Heart right ventricle (tissue), 16 donors: ENCODE measurements at places on chromosomes 12 and 14. TPM values are rescaled to one million over a fixed set of nuclear protein-coding genes. Genes with fewer than 3 reads are reported as not detected.

Gene HCAR1
- total RNA-seq = 0.09 TPM

- H3K27ac ChIP-seq = no peak overlapping the region
- H3K4me1 ChIP-seq = peaks cover 16% of the 10 kb centered on the region
- peak; percentile 61 for DNase-seq
- no peak overlapping the region for H3K4me3 ChIP-seq
These were observed 20.5 kb upstream of the ITPR2 start for GRCh38 chr12:26853303-26854030.

Gene IL31
- not detected for total RNA-seq

GRCh38 chr12:69000540-69001243 lies 67.7 kb upstream of the CPM start:
- no peak overlapping the region for H3K27ac ChIP-seq
- no peak for DNase-seq
- H3K4me1 ChIP-seq = no peaks in the 10 kb centered on the region
- H3K27me3 ChIP-seq = no peaks in the 10 kb centered on the region
- no peaks in the 10 kb centered on the region for H3K36me3 ChIP-seq
- no peak overlapping the region for H3K4me3 ChIP-seq

- no peak overlapping the region for H3K4me3 ChIP-seq
- H3K27ac ChIP-seq = no peak overlapping the region
- no peaks in the 10 kb centered on the region for H3K36me3 ChIP-seq
- H3K4me1 ChIP-seq = no peaks in the 10 kb centered on the region
- DNase-seq = no peak
These were observed 649.0 kb downstream of the TMTC2 start for GRCh38 chr12:83335748-83336147.

Gene SDSL
- 23.4 TPM for total RNA-seq

Gene PIGH
- total RNA-seq = 10.3 TPM

Gene GALC
- total RNA-seq = 13.5 TPM

- DNase-seq = peak; percentile 48
- H3K4me3 ChIP-seq = no peak overlapping the region
- H3K27me3 ChIP-seq = no peaks in the 10 kb centered on the region
- H3K4me1 ChIP-seq = no peaks in the 10 kb centered on the region
- H3K36me3 ChIP-seq = peaks cover 66% of the 10 kb centered on the region
- no peak overlapping the region for H3K27ac ChIP-seq
These were observed 51.5 kb downstream of the DCAF5 start for GRCh38 chr14:69101331-69101826.

DNA sequence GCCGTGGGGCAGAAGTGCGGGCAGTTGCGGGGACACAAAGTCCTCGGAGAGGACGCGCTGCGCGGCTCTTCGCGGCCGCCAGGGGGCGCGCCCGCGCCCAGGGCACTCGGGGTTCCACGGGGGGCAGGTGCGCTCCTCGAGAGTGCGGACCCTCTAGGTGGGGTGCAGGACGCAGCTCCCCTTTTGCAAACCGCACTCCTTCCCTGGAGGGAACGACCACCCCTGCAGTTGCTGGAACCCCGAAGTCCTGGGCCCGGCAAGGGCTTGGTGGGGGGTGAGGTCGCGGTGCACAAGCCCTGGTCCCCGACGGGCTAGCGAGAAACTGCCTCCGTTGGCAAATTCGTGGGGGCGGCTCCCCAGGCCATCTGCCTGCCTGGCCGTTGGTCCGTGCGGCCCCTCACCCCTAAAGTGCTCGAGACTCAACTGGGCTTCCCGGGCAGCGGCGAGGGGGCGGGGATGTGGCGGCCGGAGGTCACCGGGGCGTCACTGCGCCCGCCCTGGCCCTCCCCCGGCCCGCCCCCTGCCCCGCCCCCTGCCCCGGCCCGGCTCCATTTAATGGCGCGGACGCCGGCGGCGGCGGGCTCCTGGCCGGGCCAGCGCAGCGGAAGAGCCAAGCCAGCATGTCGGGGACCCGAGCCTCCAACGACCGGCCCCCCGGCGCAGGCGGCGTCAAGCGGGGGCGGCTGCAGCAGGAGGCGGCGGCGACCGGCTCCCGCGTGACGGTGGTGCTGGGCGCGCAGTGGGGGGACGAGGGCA lies at the start of gene ADSS1:
Gene ADSS1, plus strand, starts transcription at position 579 of the 756 bp plus-strand sequence. Its CDS starts 42 bp downstream, at position 621.
- H3K4me1 ChIP-seq = peaks cover 70% of the 10 kb centered on the region
- no peaks in the 10 kb centered on the region for H3K27me3 ChIP-seq
- H3K36me3 ChIP-seq = no peaks in the 10 kb centered on the region
- H3K4me3 ChIP-seq = peak within 1 kb of the TSS; percentile 70

DNA sequence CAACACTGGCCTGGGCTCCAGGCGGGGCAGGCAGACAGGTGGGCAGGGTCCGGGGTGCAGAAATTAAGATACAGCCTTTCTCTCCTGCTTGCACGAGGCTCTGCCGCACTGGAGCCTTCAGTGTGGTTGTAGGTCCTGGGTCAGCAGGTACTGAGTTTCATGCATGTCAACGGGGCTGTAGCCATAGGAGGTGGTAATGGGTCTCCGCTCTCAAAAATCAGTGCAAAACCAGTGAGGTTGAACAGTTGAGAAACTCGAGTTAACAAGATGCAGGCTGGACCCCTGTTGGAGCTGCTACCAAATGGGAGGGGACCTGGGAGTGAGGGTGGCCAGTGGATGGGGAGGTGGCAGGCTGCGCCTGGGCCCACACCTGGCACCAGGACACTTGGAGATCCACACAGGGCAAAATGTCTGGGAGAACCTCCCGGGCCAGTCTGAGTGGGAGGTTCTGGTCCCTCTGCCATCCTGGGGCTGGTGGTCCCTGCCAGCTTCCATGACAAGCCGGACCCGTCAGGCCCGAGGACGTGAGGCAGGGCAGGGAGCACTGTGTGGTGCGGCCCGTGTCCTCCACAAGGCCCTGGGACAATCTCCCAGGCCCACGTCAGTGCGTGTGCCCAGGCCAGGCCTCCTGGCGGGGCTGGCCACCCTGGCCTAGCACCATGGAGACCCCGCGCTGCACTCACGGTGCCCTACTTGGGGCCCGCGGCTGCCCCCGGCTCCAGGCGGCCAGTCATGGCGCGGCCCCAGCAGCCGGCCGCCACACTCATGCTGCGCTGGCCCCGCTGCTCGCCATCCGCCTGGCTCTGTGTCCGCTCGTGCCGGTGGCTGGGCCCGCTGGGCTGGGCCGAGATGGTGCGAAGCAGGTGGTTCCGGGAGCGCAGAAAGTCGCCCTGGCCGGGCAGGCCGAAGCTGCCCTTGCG lies 5.1 kb downstream of the ARL6IP4 start:
- peak overlapping the region; percentile 47 for H3K27ac ChIP-seq
- peaks cover 47% of the 10 kb centered on the region for H3K4me1 ChIP-seq
- H3K36me3 ChIP-seq = peaks cover 57% of the 10 kb centered on the region
- no peak overlapping the region for H3K4me3 ChIP-seq
- H3K27me3 ChIP-seq = no peaks in the 10 kb centered on the region

DNA sequence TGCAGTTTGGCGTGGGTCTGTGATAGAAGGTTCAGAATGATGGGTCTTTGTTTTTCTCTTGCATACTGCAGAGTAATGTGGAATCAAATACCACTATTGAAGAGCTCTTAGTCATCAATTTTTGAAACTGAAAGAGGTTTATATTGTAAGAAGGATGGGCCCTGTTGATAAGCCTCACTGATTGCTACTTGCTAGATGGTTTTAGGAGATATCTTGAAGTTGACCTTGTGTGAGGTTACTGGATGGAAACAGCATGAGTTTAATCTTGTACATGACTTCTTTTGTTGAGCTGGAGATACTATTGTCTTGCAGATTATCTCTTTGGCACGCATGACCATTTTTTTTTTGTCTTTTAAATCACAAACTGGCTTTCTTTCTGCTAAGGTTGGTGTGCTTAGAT lies 13.8 kb downstream of the BICD1 start:
- peaks cover 9% of the 10 kb centered on the region for H3K4me1 ChIP-seq
- no peaks in the 10 kb centered on the region for H3K36me3 ChIP-seq
- H3K27me3 ChIP-seq = no peaks in the 10 kb centered on the region
- H3K4me3 ChIP-seq = no peak overlapping the region

DNA sequence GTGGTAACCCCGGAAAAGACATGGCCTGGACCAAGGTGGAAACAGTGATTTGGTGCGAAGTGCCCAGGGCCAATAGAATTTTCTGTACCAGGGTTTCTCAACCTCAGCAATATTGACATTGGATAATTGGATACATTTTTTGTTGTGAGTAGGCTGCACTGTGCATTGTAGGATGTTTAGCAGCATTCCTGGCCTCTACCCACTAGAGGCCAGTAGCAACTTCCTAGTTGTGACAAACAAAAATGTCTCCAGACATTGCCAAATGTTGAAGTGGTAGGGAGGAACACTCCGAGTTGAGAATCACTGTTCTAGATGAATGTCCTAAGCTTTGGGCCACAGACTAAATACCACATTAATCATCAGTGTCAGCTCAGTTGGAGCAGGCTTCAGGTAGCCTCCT lies 6.2 kb upstream of the CGRRF1 start:
- no peaks in the 10 kb centered on the region for H3K36me3 ChIP-seq
- H3K4me3 ChIP-seq = no peak overlapping the region
- no peak overlapping the region for H3K27ac ChIP-seq

GRCh38 chr12:15638231-15638630 lies 151.0 kb downstream of the EPS8 start:
- H3K27ac ChIP-seq = peak overlapping the region; percentile 33
- H3K27me3 ChIP-seq = no peaks in the 10 kb centered on the region
- peaks cover 17% of the 10 kb centered on the region for H3K36me3 ChIP-seq

Gene KLRB1
- 0.17 TPM for total RNA-seq

Gene C14orf180
- total RNA-seq = 76.4 TPM

- peaks cover 3% of the 10 kb centered on the region for H3K27me3 ChIP-seq
- no peaks in the 10 kb centered on the region for H3K4me1 ChIP-seq
- no peaks in the 10 kb centered on the region for H3K36me3 ChIP-seq
- DNase-seq = no peak
These were observed 15.7 kb upstream of the FBRSL1 start for GRCh38 chr12:132474237-132474741.

GRCh38 chr14:52310541-52310940 lies 3.6 kb upstream of the PTGER2 start:
- no peaks in the 10 kb centered on the region for H3K36me3 ChIP-seq
- H3K27ac ChIP-seq = no peak overlapping the region
- H3K27me3 ChIP-seq = peaks cover 34% of the 10 kb centered on the region
- no peak overlapping the region for H3K4me3 ChIP-seq
- H3K4me1 ChIP-seq = peaks cover 29% of the 10 kb centered on the region

GRCh38 chr12:94240171-94240570 lies 91.8 kb downstream of the PLXNC1 start:
- H3K27me3 ChIP-seq = no peaks in the 10 kb centered on the region
- no peaks in the 10 kb centered on the region for H3K4me1 ChIP-seq
- peaks cover 12% of the 10 kb centered on the region for H3K36me3 ChIP-seq
- DNase-seq = no peak
- peak overlapping the region; percentile 1 for H3K27ac ChIP-seq
- H3K4me3 ChIP-seq = no peak overlapping the region

DNA sequence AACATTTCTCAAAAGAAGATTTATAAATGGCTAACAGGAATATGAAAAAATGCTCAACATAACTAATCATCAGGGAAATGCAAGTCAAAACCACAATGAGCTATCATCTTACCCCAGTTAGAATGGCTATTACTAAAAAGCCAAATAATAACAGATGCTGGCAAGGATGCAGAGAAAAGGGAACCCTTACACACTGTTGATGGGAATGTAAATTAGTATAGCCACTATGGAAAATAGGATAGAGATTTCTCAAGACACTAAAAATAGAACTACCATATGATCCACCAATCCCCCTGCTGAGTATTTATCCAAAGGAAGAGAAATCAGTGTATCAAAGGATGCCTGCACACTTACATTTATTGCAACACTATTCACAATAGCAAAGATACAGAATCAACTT lies 58.3 kb downstream of the GUCY2C start:
- no peaks in the 10 kb centered on the region for H3K36me3 ChIP-seq
- peaks cover 6% of the 10 kb centered on the region for H3K4me1 ChIP-seq
- no peaks in the 10 kb centered on the region for H3K27me3 ChIP-seq
- H3K4me3 ChIP-seq = no peak overlapping the region
- no peak for DNase-seq

DNA sequence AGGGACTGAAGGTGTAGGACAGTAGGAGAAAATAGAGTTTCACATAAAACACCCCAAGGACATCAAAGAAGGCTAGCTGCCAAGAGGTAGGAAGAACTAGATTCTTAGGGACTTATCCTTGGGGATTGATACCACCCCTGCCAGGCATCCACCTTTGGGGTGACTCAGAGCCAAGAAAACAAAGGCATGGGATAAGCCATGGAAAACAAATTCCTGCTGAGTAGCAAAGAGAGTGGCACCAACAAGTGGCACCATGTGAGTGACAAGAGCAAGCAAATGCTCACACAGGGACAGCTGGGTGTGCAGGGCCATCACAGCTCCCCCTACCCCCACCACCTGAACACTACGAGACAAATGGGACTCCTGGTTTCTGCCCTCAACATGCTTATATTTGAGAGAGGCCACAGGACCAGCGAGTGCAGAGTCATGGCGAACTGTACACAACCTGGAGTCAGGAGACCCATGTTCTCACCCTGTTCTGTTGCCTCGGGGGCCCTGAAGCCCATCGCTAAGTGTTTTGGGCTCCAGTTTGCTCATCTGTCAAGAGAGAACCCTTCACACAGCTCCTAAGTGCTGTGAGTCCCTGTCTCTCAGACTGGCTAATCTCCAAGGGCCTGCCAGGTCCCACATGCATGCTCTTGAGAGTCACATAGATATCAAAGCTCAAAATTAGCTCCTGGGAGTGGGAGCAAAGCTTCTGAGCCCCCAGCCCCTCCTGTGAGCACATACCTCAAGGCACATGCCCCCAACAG lies 91.9 kb downstream of the DPF3 start:
- H3K27ac ChIP-seq = peak overlapping the region; percentile 69
- H3K27me3 ChIP-seq = no peaks in the 10 kb centered on the region
- no peak for DNase-seq
- no peaks in the 10 kb centered on the region for H3K36me3 ChIP-seq
- peaks cover 57% of the 10 kb centered on the region for H3K4me1 ChIP-seq
- H3K4me3 ChIP-seq = no peak overlapping the region

GRCh38 chr14:51283402-51284085 lies 43.5 kb downstream of the TMX1 start:
- H3K36me3 ChIP-seq = no peaks in the 10 kb centered on the region
- H3K27me3 ChIP-seq = no peaks in the 10 kb centered on the region
- DNase-seq = no peak
- H3K4me3 ChIP-seq = no peak overlapping the region

DNA sequence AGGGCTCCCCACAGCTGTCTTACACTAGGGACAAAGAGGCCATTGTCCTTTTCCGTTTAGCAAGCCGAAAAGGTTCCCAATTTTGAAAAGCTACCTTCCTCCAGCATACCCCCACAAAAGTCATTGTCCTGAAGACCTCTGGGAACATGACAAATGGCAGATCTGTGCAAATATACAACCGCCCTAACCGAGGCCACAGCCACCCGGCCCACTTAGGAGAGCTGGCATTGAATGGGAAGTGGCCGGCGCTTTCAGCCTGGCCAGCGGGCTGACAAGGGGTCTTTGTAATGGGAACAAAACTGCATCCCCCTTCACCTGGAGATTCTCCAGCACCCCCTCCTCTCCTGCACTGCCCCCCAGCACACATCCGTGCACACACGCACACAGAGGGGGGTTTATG lies 48.1 kb upstream of the VASH1 start:
- H3K27me3 ChIP-seq = no peaks in the 10 kb centered on the region
- H3K4me3 ChIP-seq = no peak overlapping the region
- peaks cover 53% of the 10 kb centered on the region for H3K4me1 ChIP-seq
- no peaks in the 10 kb centered on the region for H3K36me3 ChIP-seq
- H3K27ac ChIP-seq = no peak overlapping the region
